ENCODE measurements at places on chromosomes 5 and 9.

DNA sequence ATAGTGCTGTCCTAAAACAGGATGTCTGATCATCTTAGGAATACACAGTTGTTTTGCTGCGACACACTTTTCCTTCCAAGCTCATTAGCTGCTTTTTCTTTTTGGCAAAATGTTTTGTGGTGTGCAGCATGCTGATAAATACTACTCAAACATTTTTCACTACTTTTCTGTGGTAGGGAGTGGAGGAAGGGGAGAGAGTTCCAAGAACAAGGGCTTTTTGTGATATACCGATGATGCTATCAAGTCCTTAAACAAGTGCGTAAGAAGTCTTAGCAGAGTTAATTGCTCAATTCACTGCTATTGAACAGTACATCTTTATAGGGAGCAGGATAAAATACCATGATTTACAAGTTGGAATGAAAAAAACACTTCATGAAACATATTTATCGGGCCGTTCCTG is 23.6 kb upstream of the TEK start:
- no peak for DNase-seq

GRCh38 chr9:137342482-137342881 is 40.4 kb upstream of the NRARP start:
- DNase-seq, result no peak

- no peak for DNase-seq
Measured at GRCh38 chr5:509611-510185, 14.6 kb downstream of the SLC9A3 start.

- no peak for DNase-seq
Measured at GRCh38 chr9:89675058-89675742, 70.4 kb downstream of the GADD45G start.

DNA sequence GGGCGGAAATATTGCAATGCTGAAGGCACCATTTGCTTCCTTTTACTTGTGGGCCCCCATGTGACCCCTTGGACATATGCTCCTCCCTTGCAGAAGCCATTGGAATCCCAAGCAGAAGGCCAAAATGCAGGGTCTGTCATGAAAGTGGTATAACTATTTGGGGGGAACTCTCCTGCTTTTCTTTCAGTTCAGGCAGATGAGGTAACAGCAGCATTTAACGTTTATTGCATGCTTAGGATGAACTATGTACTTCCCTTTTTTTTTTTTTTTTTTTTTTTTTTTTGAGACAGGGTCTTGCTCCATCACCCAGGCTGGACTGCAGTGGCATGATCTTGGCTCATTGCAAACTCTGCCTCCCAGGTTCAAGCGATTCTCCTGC is 7.8 kb downstream of the FOXI1 start:
- no peak for DNase-seq

GRCh38 chr9:15286161-15286821 is 20.7 kb downstream of the TTC39B start:
- DNase-seq, result no peak

GRCh38 chr5:110917161-110917875 is 154.2 kb upstream of the TSLP start:
- no peak for DNase-seq

DNA sequence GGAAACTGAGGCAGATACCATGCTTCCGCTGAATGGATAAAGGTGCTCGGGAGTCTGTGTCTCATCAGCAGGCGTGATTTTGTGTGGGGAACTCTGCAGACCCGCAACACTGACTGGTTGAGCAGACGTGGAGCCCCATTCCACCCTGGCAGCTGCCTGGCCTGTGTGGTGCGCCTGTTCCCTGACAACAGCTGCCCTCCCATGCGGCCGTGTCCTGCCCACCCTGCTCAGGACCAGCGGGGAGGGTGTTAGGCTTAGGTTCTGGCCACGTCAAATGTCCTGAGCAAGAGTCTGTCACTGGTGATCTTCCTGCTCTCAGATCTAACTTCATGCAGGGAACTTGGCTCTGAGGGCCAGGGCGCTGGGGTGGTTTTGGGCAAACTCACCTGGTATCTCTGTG is 417.7 kb upstream of the IRX4 start:
- no peak for DNase-seq
